CD4-positive, alpha-beta T cell treated with Interleukin-4 for 1 hour (primary cell): ENCODE measurements at places on chromosomes 2 and 18.

GRCh38 chr18:12324991-12325725 is 17.1 kb downstream of the TUBB6 start:
- no peak for DNase-seq

DNA sequence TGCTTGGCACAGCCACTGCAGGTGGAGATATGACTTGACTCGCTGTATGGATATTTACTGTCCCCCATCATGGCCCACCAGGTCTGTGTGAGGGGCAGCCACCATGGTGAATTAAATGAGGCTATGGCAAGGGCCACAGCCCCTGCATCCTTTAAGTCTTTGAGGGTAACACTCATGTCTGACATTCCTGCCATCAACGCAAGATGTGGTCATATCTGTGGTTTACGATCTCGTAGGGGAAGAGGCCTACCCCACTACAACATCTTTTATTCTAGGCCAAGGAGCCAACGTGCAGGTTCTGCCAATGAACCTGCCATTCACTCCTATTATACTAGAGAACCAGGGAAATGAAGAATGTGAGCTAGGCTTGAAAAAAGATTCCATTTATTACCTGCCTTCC is 381.6 kb upstream of the ID2 start:
- DNase-seq = no peak

DNA sequence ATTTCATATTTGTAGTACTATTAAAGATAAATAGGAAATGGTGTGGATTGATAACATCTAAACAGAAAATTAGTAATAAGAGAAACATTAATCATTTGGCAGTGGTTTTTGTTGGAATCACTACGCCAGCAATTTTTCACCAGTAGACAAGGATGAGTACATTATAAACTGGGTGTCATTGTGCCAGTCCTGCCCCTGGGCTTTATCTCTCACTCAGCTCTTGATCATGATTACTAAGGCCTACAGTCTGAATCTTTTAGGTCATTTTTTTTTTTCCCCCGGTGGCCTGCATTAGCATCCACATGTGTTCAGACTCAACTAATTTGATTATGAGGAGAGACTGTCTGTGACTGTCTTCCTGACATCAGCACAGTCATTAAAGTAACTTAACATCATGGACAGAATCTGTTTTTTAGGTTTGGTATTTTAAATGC is 16.2 kb downstream of the GULP1 start:
- no peak for DNase-seq

GRCh38 chr2:71891719-71892422 is 255.8 kb downstream of the CYP26B1 start:
- DNase-seq = no peak

DNA sequence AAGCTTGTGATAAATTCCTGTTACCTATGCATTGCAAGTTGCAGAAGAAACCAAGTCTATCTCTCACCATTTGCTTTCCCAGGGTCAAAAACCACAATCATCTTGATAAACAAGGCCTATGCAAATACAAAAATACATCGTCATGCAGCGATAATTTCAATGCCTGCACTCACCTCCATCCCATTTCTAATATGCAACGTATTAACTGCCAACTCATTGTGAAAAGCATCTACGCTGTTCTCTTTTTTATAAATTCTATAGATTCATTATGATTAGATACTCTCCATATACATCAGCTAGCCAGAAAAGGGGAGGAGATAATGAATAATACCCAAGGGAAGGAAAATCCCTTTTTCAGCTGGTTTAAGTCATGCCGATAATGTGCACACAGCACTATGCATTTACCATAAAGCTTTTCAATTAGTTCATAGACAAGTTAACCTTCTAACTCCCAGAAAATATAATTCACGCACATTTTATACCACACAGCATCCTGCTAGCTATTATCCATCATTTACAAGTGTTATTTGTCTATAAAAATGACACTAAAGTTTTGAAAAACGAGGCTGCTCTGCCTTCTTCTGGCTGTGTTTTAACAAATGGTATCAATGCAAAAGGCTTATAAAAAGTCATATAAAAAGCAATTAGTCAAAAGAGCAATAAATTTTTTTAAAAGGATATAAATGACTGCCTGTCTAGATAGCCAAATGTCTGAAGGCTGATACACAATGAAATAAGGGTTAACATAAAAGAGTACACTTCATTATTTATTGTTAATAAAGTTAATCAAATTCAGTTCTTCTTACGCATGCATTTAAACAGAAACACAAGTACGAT is 77.6 kb downstream of the AFF3 start:
- no peak for DNase-seq

GRCh38 chr18:74226666-74227065 is 65.1 kb downstream of the CYB5A start:
- DNase-seq = no peak

- no peak for DNase-seq
These were observed 967.0 kb downstream of the DCDC2C start for GRCh38 chr2:4670331-4670730.

GRCh38 chr18:22961156-22961555 is 28.0 kb downstream of the RBBP8 start:
- no peak for DNase-seq

DNA sequence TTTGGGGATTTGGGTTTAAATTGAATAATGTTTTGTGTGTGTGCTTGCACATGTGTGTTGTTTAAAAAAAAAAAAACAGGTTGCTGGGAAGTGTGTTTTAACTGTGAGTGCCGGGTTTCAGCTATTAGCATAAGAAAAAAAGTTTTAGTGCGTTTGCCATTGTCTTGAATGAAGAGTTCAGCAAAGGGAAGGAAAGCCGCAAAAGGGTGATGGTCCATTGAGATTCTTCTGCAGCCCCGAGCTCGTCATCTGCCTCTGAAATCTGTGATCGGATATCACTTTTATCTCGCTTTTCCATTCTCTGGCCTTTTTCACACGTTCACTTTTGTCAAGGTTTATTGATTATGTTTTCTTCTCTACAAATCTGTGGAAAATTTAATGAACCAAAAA is 4.7 kb downstream of the GLI2 start:
- DNase-seq = no peak

DNA sequence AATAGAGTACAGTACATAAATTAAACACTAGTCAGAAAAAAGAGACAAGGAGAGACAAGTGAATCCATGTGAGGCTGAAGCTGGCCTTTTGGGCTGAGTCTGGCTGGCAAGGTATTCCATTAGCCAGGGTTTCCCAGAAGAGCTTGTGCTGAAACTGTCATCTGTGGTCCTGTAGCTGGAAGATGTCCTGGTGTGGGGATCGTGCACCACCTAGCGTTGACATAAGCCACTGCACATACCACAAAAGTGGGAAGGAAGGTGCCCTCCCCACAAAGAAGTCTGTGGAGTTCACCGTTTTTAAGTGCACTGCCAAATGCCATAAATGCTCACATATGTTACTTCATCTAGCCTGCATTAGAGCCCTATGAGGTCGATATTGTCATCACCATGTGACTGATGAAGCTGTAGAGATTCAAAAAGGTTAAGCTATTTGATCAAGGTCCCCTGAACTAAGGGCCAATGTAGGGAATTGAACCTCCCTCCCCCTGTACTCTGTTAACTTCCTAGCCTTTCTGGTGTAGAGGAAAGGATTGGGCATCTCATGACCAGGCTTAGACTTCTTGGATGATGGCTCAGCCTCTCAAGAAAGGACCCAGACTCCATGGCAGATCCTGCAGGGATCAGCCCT is 31.9 kb upstream of the GALNT14 start:
- peak; percentile 54 for DNase-seq

DNA sequence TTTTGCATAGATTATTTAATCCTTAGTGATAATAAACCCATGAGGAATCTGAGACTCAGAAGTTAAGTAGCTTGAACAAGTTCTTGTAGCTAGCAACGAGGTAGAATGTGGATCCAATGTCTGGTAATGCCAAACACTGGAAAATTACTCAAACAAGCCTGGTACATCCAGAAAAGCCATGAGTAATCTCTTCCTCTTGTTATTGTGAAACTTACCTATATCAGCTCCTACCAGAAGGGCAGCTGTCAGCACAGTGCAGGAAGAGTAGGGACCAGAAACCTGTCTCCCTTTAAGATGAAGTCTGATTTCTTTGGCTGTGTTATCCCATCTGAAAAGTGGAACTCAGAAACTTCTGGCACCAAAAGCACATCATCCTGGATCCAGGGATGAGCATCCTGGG is 7.7 kb upstream of the SERPINB8 start:
- DNase-seq = no peak

DNA sequence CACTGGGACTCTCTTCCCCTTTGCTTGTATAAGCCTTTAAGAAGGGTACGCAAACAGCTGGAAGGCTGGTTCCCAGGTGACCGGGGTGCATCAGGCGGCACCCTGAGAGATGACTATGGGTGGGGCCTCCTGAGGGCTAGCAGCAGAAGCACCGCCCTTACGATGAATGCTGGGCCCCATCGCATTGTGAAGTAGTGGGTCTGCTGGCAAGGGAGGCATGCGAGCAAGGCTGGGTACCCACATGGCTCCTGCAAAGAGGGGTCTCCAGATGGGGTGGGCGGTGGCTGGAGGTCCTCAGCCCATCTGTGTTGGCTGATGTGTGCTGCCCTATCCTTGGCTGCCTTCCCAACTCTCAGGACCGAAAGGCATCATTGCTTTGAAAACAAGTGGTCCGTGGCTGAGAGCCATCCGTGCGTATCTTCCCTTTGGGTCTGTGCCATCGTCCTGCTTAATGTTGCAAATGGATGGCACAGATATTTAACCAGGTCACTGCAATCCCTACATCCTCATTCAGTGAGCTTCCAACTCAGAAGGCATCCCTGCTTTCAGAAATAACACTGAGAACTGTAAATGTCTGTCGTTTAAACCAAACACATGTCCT is 83.5 kb upstream of the GPC1 start:
- no peak for DNase-seq

DNA sequence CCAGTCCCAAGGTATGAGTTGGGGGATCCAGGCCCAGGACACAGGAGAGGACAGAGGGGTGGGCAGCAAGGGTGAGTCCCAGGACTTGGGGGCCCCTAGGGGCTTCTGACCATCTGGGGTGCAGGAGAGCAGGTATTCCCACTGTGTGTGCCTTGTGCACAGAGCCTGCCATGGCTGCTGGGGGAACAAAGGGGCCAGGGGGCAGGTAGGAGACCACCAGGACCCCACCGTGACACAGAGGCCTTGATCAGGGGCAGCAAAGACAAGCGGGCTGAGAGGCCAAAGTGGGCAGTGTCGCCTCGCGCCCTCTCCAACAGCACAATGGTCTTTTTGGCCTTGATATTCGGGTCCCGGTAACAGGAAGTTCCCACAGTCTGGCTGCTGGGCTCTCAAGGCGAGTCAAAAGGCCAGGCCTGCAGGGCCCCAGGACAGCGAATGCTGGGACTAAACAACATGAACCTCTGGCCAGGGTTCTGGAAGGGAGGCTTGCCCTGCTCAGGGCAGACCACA is 12.3 kb upstream of the GPR17 start:
- DNase-seq = no peak

- DNase-seq = no peak
These were observed 1317.1 kb upstream of the ZEB2 start for GRCh38 chr2:145836986-145837385.

GRCh38 chr2:25979001-25979400 is 3.3 kb downstream of the KIF3C start:
- DNase-seq = no peak

- no peak for DNase-seq
These were observed 106.8 kb upstream of the ZFP36L2 start for GRCh38 chr2:43333101-43333655.

- no peak for DNase-seq
These were observed 88.3 kb downstream of the ETAA1 start for GRCh38 chr2:67485431-67485830.

DNA sequence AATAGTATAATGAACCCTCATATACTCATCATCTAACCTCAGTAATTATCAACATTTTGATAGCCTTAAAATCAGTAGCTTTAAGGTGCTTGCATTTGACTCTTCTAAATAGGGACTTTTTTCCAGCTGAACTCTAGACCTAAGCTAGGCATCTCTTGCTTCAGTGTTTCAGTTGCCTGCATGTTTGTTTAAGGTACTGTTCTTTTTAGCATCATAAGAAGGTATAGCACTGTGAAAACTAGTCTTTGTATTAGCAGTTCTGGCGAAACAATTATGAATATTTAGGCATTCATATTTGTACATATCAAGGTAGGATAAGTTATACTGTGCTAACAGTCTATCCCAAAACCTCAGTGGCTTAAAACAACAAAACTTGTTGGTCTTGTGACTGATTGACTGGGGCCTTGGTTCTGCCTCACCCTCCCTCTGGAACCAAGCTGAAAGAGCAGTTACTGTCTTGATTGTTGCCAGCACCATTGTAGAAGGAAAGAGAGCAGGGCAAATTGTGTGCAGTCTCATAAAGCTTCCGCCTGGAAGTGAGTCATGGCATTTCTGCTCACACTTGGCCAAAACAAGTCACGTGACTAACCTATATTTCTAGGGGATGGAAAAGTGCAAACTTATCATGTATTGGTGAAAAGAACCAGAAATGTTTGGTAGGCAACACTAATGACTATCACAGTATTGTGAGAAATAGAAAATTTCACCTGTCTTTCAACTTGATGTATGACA is 24.3 kb downstream of the GALNT1 start:
- DNase-seq = no peak

DNA sequence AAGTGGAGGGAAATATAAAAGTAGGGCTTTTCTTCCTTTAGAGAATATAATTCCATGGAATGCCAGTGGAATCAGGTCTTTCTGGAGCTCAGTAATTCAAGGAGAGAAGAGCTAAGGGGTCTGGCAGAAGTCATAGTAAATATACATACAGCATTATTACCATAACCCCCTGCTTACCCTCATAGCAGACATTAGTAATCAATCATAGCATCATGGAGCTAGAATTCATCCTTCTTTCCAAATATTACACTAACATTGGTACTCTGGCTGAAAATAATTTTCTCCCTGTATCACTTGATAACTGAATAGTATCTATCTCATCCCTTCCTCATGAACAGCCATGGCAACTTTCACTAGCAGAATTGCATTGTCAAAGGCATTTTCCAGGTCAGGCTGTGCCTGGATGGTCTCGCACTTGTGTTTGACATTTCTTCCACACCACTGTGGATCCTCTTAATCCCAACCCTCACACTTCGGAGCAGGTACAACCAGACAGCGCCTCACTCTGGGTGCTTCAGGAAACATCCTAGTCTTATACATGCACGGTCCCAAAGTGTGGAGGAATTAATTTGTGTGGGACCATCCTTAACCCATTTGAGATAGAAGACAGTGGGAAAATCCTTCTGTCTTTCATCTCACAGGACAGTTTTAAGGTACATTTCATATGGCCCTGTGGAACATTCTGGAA is 84.2 kb upstream of the SEC11C start:
- no peak for DNase-seq

DNA sequence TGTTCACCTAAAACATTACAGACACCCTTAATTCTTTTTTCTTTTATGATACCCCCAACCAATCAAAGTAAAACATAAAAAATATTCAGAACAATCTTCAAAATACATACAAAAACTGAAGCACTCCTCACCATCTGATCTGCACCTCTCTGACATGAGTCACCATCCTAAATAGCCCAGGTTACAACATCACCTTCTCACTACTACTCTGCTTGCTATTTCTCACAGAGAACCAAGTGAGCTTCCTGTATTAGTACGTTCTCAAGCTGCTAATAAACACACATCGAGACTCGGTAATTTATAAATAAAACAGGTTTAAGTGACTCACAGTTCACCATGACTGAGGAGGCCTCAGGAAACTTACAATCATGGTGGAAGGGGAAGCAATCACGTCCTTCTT is 183.5 kb downstream of the CBLN2 start:
- DNase-seq = no peak
